Left kidney (tissue), 8 donors: ENCODE measurements at places on chromosomes 3 and 15. TPM values are rescaled to one million over a fixed set of nuclear protein-coding genes. Genes with fewer than 3 reads are reported as not detected.
A peak's percentile ranks its signal among the peaks of the same experiment; 100 is the strongest.

GRCh38 chr15:69668039-69668705 lies 215.6 kb downstream of the RPLP1 start:
- DNase-seq = no peak

GRCh38 chr3:102087236-102087635 lies 237.9 kb downstream of the NFKBIZ start:
- DNase-seq = no peak

- DNase-seq = no peak
Observed at GRCh38 chr3:157508461-157508860, 5.2 kb upstream of the VEPH1 start.

DNA sequence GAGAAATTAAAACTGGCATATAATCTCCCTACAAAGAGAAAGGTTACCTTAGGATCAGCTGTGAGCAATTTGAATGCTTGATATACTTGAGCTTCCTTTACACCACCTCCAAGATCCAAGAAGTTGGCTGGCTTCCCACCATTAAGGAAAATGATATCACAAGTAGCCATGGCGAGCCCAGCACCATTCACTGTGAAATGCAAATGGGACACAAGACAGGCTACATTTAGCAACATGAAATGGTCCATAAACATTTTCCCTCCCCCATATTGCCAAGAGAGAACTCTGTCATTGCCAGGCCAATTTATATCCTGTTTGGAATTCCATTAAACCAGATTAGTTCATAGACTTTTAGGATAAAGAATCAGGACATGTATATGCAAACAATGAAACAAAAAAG lies 158.7 kb downstream of the SUCLG2 start:
- no peak for DNase-seq

DNA sequence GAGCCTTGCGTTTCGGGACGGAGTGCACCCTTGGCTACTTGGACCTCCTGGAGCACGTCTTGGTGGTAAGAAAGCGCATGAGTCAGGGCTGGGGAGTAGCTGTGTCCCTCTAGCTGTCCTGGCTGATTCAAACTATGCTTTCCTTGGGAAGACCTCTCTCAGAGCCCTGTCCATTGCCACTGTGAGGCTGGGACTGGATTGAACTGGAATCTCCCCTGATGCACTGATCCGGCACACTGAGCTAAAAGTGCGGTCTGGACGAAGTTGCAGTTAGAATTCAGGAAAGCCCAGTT lies 232.6 kb upstream of the TPM1 start:
- DNase-seq = no peak

- DNase-seq = no peak
Observed at GRCh38 chr3:5012367-5012766, 33.1 kb downstream of the BHLHE40 start.

- DNase-seq = no peak
Observed at GRCh38 chr3:107853821-107854220, 237.0 kb downstream of the CD47 start.

GRCh38 chr3:65305836-65306235 lies 618.0 kb upstream of the ADAMTS9 start:
- no peak for DNase-seq

- no peak for DNase-seq
Observed at GRCh38 chr3:190192739-190193138, 72.0 kb upstream of the P3H2 start.

DNA sequence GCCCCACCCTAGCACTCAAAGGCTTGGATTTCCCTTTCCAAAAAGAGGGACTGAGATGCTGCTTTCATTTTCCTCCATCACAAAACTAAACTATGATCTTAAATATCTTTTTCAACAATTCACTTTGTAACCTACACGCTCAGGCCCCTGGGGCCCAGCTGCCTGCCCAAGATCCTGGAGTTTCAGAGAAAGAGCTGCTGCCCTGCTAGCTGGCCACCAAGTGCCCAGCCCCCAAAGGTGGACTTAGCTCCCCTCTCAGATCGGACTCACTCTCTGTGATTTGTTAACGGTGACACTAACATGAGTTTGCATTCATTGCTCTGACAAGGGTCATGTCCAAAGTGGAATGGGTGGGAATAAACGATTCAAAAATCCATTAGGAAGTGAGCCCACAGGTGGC lies 119.6 kb upstream of the SMAD3 start:
- DNase-seq = no peak

GRCh38 chr3:98906230-98906629 lies 4.7 kb upstream of the DCBLD2 start:
- no peak for DNase-seq

DNA sequence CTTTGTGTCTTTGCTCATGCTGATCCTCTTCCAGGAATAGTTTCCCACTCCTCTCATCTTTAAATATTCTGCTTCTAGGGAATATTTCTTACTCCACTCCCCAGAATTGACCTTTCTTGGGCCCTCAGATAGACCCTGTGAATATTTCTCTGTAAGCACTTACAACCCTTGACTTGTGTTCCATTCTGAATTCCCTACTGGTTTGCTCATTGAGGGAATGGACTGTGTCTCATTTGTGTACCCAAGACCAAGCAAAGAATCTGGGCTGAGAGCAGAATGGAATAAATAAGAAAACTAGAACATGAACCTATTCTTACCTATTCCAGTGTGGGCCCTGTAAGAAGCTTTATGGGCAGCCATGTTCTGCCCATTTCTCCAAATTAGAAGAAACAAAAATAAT lies 72.7 kb upstream of the TSPAN3 start:
- DNase-seq = no peak

DNA sequence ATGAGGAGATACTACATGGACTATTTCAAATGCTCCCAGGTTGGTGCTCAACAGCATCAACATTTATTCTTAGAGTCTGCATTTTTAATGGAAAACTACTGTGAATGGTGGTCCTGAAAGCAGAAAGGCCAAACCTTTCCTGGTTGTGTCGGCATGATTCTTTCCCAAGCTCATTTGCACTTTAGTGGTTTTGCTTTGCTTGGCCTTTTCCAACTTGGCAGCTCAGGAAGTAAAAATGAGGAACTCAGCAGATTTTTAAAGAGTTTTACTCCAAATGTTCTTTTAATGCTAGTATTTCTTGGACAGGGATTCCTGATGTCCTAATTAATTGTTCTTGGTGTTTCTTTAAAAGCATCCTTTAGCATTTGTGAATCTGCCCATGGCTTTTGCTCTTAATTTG lies 197.4 kb downstream of the SLC9A9 start:
- DNase-seq = no peak

GRCh38 chr3:34483311-34483887 lies 685.0 kb downstream of the PDCD6IP start:
- DNase-seq = no peak

DNA sequence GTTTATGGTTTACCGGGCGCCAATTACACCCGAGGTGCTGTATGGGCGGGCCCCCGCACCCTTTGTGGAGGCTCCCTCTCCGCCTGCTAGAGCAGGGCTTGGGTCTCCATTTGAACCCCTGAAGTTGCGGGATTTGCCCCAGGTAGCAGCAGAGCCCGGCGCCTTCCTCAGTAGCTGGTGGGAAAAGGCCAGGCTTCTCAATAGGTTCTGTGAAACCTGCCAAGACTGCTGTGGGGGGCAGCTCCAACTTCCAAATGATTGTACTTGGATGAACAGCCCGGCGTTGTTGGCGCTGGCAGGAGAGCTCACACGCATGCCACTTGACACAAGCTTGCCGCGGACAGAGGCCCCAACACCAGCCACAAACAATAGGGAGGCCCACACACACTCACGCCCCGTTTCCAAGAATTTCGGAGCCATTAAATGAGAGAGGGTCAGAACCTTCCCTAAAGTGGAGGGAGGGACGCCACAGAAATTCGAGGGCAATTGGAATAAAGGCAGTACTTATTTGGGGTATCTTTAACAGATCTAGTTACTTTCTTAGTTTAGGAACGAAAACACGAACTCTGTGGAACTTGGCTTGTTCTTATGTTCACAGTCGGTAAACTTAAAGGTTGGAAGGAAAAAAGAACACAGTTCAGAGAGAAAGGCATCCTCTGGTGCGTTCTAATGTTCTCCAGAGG lies 1.4 kb downstream of the EPHB3 start:
- no peak for DNase-seq

DNA sequence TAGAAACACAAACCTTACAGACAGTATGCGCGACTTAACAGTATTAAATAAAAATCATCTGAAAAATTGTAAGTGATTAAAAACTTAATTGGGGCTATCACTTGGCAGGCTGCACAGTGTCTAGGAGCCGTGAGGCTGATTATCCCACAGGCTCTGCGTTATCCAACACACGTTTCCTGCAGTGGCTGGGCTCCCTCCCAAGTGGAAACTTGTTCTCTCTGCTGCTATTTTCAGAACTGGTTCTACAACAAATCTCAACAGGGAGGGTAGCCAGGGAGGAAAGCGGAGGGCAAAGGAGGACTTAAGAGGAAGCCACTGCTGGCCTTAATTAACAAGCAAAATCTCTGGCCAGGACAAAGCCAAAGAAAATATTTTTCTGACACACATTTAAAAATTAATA lies 555.2 kb downstream of the MAGI1 start:
- DNase-seq = peak; percentile 60

- DNase-seq = peak; percentile 33
Observed at GRCh38 chr3:2921903-2922302, 188.3 kb downstream of the IL5RA start.

- no peak for DNase-seq
Observed at GRCh38 chr3:31390466-31390865, 142.3 kb upstream of the STT3B start.

DNA sequence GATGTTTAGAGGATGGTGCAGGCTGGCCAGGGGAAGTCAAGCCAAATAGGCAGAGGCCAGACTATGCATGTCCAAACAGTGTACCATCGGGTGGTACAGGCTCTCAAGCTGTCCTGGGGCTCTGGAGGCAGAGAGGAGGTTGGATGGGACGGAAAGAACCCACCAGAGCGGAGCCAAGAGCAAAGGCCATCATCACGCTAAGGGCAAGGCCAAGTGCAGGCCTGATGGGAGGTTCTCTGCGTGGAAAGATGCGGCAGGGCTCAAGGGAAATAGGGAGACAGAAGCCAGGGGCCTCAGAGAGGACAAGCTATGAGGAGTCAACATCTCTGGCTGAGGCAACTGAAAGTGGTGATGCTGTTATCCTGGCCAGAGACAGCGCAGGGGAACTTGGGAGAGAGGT lies 102.7 kb downstream of the ASB7 start:
- no peak for DNase-seq

DNA sequence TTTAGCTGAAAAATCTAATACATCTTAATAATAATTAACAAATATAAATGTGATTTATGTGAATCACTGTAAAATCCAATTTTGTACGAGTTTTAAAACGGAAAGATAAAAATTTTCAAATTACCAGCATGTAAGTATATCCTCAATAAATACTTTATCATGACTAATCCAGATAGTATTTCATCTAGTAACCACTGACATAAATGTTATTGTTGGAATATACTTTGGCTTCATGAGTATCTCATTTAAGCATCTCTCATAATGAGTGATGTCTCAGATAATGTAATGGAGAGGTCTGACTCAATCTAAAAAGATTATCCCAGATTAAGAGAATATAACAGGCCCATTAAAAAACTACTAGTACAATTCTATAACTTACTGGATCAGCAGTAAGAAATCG lies 216.3 kb downstream of the STAG1 start:
- DNase-seq = no peak

DNA sequence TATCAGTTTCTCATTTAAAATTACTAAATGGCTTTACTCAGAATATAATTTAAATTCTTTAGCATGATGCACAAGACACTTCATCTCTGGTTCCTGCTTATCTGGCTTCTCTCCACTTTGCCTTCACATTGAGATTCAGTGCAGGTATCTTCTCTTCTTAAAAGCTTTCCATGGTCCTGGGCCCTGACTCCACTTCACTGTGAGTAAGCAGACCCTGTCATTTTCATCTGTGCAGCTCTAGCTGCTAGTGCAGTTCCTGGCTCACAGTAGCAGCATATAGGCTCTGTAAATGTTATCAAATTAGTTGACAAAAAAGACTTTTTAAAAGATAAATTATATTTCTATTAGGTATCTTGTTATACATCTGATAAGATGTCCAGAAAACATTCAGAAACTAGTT lies 58.8 kb downstream of the BCHE start:
- DNase-seq = no peak

DNA sequence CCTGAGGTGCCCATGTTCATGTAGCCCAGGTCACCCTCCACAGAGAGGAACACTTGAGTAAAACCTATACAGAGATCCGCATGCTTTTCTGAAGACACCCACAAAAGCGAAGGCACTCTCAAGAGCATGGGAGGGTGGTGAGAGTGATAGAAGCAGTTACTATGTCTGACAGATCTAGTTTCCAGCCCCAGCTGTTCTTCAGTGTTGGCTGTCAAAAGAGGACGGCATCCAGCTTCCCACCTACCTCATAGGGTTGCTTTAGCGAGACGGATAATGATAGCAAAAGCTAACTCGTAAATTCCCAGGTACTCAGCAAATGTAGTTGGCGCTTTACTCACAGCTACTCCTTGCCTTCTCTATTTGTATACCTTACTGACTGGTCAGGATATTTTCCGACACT lies 3.0 kb upstream of the MEX3B start:
- no peak for DNase-seq

- no peak for DNase-seq
Observed at GRCh38 chr15:83068054-83068453, 1.0 kb upstream of the BTBD1 start.

GRCh38 chr15:73925848-73926218 lies 429 bp upstream of the LOXL1 start:
- DNase-seq = no peak

- peak; percentile 51 for DNase-seq
Observed at GRCh38 chr3:58111513-58112184, 99.1 kb downstream of the DNASE1L3 start.

GRCh38 chr3:127059072-127059471 lies 76.2 kb downstream of the PLXNA1 start:
- no peak for DNase-seq

Gene ADAMTS9
- 174 TPM for polyA plus RNA-seq

Gene LRRN1
- 23.4 TPM for polyA plus RNA-seq

Gene RARRES1
- 12.6 TPM for polyA plus RNA-seq

Gene TMEM207
- 18.1 TPM for polyA plus RNA-seq

Gene AQP9
- polyA plus RNA-seq = 0.18 TPM

Gene RNF123
- polyA plus RNA-seq = 35.0 TPM

Gene CD86
- polyA plus RNA-seq = 1.3 TPM

Gene LTK
- polyA plus RNA-seq = 1.7 TPM

Gene NEK10
- polyA plus RNA-seq = 2.3 TPM

Gene SPSB4
- 14.8 TPM for polyA plus RNA-seq

Gene COLQ
- polyA plus RNA-seq = 10.1 TPM

Gene CHDH
- polyA plus RNA-seq = 8.8 TPM

Gene ICE2
- polyA plus RNA-seq = 99.1 TPM

Gene ROBO2
- 106 TPM for polyA plus RNA-seq

Gene PTX3
- 4.5 TPM for polyA plus RNA-seq

Gene CIDEC
- not detected for polyA plus RNA-seq

Gene GOLGA8H
- polyA plus RNA-seq = 2.4 TPM

Gene PYGO1
- polyA plus RNA-seq = 20.9 TPM

Gene SLC12A8
- polyA plus RNA-seq = 7.7 TPM

Gene KNG1
- 56.9 TPM for polyA plus RNA-seq
